ENCODE measurements at places on chromosomes 2 and 18.

DNA sequence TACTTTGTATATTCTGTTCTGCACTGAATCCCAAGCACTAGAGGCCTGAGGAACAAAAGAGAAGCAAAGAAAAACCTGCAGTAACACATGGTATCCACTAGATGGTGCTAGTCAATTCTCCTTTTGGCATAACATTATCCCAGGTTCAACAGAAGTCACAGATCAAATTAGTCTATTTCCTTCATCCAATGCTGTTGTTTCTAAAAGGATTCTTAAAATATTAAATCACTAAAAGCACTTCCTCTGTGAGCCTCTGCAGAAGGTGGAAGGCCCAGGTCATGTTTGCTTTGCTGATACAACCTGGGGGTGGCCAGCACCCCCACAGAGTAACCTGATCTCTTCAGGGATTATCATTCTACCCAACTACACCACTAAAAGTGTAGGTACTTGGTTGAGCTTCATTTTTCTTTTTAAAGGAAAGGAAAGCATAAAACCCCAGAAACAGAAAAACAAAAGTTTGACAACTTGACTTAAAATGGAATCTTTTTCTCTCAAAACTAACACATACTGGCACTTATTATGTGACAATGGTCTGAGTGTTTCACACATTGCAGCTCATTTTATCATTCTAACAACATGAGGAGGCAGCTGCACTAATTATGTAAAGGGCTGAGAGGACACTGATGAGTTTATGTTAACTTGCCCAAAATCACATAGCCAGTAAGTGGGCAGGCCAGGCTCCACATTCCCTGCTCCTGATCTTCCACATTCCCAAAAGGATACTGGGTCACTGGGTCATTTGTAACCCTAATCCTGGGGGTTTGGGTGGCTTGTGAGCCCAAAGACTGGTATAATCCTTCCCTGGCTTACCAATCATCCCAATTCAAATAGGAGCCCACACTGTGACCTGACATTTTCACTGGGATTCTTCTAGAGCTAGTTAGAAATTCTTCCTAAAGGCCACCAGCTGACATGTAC lies 66.8 kb upstream of the DNER start:
- peak; percentile 59 for DNase-seq

DNA sequence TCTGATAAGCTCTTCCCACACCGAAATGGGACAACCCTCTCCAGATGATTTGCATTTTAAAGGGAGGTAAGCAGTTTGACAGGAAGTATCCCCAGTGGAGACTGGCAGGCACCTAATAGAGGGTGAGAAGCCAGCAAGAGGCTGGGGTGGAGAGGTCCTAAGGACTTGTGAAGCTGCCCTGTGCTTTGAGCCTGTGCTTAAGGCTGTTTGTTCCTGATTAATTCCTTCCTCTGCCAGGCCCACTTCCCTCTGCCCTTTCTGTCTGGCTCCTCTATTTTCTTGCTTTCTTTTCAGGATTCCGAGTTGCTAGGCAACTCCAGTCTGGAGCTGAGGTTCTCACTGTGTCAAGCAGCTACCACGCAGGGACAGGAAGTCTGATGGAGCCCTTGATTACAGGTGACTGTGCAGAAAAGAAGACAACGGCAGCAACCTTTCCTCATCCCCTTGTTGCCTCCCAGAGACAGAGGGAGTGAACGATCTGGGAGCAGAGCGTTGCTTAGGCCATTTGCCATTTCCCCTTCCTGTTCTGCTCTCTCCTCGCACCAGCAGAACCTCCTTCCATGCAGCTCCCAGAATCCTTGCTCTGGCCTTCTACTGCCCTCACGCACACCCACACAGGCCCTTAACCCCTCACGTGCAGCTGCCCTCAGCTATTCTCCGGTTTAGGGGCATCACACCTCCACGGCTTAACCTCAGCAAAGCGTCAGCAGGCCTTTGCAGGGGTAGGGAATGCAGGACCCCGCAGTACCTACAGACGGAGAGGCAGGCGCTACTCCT lies 103.6 kb upstream of the CELF4 start:
- no peak for DNase-seq

DNA sequence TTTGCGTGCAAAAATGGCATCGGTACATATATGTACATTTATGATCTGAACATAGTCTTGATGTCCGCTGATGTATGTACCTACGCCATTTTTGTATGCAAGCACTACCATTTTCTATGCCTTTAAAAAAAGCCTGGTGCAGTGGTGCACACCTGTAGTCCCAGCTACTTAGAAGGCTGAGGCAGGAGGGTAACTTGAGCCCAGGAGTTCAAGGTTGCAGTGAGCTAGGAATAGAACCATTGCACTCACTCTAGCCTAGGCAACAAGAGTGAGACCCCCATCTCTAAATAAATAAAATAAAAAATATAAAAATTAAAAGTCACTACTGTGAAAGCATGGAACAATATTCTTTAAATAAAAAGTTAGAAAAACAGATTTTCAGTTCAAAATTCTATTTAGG lies 16.7 kb downstream of the RAB1A start:
- DNase-seq, result no peak

DNA sequence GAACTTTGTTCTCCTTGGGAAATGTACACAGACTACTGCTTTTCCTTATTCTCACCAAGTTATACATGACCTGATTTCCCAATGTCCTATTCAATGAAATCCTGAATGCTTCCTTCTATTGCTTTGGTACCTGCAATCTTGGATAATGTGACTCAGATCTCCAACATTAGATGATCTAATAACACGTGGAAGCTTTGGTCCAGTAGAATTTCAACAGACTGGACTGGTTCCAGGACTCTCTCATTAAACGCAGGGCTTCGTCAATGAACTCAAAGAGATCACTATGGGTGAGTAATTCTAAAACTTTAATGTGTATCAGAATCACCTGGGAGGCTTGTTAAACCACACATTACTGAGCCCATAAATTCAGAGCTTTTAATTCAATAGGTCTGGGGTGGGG lies 413.6 kb upstream of the KCNH7 start:
- no peak for DNase-seq

- DNase-seq, result no peak
Observed at GRCh38 chr2:240782886-240783818, 36.9 kb downstream of the KIF1A start.

DNA sequence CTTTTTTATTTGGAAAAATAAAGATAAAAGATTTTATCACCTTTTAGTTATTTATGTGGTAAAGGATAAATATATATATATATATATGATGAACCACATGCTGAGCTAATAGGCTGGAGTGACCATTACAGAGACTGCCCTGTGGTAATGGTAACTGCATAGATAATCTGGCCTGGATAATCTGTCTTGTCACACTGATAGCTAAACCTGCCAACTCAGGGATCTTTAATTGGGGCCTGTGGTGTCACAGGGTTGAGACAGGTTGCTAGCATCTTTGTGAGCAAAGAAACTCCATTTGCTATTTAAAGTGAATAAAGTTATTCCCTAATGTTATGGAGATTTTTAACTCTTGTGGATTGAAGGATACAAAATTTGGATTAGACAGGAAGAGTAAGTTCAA lies 203.0 kb downstream of the PHLPP1 start:
- no peak for DNase-seq

GRCh38 chr2:75462721-75463120 lies 98.0 kb downstream of the EVA1A start:
- no peak for DNase-seq

GRCh38 chr2:189348369-189348768 lies 92.9 kb upstream of the WDR75 start:
- DNase-seq, result no peak

- no peak for DNase-seq
Observed at GRCh38 chr2:242040681-242041080, 171.2 kb downstream of the RTP5 start.

GRCh38 chr2:61379521-61379920 lies 91.4 kb downstream of the USP34 start:
- no peak for DNase-seq

DNA sequence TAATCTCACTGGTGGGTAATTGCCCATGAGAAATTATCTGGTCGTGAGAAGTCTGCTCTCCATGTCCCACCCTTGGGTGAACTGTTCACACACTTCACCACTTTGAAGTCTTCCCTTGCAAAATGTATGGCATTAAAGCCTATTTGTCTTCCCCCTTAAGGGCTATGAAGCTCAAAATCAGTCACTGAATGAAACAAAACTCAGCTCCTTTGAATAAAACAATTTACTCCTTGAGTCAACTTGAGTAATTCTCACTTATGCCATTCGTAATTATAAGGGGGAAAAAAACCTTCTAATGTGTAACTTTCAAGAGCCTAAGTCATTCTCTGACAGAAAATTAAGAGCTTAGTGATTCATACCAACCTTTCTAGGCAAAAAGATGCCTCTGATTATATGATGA lies 48.8 kb upstream of the REL start:
- no peak for DNase-seq

All from hematopoietic multipotent progenitor cell treated with erythropoietin and hydrocortisone succinate and interleukin-3 and kit ligand, for 8 days (in vitro differentiated cells).